Amygdala (tissue), 56 donors: ENCODE measurements at places on chromosomes 3 and 15.

DNA sequence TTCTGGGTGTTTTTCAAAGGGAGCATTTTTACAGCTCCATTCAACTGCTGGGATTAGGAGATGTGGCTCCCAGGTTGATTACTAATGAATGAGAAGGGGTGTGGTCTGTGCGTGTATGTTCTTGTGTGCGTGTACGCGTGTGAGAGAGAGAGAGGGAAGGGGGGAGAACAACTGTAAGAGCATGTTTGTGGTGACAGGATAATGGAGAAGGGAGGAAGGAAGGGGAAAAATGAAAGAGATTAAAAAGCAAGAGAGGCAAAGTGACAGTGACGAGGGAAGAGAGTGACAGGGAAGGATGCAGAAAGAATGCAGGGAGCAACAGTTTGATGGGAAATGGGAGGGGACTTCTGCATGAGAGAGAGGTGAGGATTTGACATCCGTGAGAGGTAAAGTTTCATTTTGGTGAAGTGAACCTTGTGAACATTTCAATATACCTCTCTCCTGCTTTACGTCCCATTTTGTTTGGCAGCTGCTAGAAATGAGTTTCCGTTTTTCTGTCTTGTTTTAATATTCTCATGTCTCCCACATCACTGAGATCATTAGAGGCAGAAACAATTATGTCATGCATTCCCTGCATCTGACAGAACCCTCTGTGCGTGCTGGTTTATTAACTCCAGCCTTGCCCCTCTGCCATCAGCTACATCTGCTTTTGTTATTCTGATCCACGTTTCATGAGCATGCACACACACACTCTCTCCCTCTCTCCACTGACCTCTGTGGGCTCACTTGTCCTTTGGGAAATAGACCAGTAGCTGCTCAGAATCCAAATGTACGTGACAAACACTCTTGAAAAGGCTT, 161.6 kb downstream of the GAP43 start:
- peak; percentile 52 for DNase-seq

- DNase-seq = no peak
These were observed 48.2 kb downstream of the MDFIC2 start for GRCh38 chr3:70264122-70264780.

GRCh38 chr3:195597848-195598247, 14.1 kb upstream of the APOD start:
- no peak for DNase-seq

DNA sequence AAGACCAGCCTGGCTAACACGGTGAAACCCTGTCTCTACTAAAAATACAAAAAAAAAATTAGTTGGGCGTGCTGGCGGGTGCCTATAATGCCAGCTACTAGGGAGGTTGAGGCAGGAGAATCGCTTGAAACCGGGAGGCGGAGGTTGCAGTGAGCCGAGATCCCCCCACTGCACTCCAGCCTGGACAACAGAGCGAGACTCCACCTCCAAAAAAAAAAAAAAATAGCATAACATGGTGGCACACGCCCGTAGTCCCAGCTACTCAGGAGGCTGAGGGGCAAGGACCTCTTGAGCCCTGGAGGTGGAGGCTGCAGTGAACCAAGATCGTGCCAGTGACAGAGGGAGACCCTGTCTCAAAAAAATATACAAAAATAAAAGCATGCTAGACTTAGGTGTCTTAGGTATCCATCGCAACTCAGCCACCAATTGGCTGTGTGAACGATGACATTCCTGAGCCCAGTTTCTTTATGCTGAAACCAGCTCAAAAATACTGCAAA, 6.2 kb downstream of the PLCH1 start:
- DNase-seq = no peak

DNA sequence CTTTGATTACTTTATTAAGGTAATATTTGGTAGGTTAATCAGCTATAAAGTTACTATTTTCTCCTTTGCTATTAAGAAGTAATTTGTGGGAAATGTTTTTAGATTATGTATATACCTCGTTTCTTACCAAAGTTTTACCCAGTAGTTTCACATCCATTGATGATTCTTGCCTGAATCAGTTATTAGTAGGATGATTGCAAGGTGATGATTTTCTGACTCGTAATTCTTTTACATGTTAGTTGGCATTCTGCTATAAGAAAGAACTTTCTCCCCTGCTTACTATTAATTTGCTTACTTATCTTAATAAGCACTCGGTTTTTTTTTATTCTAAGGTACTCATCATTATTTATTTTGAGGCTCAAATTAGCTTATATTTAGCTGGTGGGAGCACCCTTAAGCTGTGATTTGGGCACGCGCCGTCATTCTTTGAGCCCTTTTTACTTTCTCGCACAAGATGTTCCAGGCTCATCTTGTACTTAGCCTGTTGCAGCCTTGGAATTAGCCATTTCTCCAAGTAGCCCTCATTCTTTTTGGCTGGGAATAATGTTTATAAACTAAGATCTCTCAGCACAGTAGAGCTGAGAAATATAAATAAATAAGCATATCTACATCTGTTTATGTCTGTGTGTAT, 15.3 kb downstream of the USP3 start:
- no peak for DNase-seq

DNA sequence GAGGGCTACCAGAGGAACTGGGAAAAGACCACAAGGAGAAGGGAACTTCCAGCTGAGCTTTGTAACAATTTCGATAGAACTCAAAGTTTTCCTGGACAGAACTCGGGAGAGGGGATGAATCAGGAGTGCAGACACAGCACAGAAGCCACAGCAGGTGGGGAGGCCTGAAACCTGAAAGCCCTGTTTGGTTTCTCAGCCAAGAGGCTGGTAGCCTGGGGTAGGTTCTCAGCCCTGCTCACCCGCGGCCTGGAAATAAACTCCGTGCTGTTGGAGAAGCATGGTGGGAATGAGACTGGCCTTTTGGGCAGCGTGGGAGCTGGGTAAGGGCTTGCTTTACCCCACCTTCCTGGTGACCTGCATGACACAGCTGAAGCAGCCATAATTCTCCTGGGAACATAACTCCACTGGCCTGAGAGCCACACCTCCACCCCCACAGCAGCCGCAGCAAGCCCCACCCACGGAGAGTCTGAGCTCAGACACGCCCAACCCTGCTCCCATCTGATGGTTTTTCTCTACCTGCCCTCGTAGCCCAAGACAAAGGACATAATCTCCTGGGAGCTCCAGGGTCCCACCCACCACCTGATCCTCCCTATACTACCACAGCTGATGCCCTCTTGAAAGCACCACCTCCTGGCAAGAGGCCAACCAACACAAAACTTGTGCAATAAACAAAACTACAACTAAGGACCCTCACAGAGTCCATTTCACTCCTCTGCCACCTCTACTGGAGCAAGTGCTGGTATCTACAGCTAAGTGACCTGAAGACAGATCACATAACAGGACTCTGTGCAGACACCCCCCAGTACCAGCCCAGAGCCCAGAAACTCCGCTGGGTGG, 52.5 kb upstream of the CHRM5 start:
- no peak for DNase-seq

- DNase-seq = no peak
These were observed 384.3 kb downstream of the CACNA2D3 start for GRCh38 chr3:54506603-54507002.

DNA sequence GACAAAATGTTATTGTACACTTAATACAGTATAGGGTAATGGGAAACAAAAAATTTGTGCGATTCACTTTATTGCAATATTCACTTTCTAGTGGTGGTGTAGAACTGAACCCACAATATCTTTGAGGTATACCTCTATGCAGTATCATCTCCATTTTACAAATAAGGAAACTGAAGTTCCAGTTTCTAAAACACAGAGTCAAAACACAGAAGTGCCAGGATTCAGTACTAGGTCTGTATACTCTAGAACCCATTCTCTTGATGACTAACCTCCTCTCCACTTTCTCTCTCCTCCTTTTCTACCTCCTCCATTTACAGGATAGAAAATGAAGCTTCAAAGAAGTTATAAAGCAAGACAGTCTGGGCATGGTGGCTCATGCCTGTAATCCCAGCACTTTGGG, 62.2 kb downstream of the MB21D2 start:
- no peak for DNase-seq

GRCh38 chr15:63057468-63058345, 15.2 kb downstream of the TPM1 start:
- DNase-seq = no peak
